ENCODE measurements at places on chromosomes 7 and 10.

DNA sequence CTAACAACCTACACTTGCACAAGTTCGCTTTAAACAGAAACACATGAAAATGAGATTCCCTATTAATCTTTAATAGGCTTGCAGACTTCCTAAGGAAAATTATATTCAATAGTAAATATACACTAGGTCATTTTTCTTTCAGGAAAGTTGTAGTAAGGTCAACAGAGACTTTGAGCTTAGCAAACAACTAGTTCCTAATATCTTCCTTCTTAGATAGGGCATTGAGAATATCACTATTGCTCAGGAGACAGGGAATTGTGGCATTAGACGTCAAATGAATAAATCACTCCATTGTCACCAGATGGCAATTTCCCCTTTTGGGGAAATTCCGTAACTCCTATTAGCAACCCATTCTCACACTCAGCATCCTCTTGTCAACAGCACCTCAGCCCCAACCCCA lies 164.9 kb downstream of the GFRA1 start:
- DNase-seq: no peak

GRCh38 chr7:110994028-110994967 lies 96.6 kb upstream of the LRRN3 start:
- no peak for DNase-seq

DNA sequence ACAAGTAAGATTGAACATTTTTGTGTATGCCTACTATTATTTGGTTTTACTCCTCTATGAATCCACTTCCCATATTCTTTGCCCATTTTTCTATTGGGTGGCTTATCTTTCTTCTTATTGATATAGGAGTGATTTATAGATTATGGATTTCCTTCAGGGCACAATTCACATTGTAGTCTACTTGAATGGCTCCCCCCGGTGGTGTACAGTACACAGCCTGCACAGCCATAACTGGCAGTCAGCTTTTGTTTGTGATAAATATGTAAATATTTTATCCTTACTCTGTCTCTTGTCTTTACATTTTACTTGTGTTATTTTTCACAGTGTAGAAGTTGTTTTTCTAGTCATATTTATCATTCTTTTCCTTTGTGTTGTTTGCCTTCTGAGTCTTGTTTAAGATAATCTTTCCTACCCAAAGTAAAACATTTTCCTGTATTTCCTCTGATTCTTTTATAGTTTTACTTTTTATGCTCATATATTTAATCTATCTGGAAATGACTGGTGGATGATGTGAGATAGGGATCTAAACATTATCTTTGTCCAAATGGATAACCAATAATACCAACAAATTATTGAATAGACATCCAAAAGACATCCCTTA lies 23.9 kb upstream of the CALD1 start:
- DNase-seq: no peak

- DNase-seq: no peak
Measured at GRCh38 chr7:159136442-159136841, 8.2 kb downstream of the VIPR2 start.

- DNase-seq: no peak
Measured at GRCh38 chr7:133139350-133139749, 57.5 kb upstream of the CHCHD3 start.

DNA sequence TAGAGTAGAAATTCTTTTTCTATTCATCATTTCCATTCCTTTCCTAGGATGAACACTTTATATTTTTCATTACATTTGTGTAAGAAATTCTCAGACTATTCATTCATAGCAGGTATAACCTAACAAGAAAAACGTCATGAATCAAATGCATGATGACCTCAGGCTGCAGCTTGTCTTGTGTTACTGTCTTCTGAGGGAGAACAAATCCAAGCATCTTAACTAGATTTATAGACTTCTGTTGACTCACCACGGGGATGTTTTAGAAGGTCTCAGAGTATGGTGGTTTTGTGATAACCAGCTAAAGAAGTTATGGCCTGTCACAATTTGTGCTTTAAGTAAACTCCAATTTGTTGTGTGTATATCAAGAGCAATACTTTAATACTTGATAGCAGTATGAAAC lies 102.7 kb downstream of the ANKRD7 start:
- no peak for DNase-seq

GRCh38 chr10:131963811-131964210 lies 17.9 kb downstream of the BNIP3 start:
- no peak for DNase-seq

DNA sequence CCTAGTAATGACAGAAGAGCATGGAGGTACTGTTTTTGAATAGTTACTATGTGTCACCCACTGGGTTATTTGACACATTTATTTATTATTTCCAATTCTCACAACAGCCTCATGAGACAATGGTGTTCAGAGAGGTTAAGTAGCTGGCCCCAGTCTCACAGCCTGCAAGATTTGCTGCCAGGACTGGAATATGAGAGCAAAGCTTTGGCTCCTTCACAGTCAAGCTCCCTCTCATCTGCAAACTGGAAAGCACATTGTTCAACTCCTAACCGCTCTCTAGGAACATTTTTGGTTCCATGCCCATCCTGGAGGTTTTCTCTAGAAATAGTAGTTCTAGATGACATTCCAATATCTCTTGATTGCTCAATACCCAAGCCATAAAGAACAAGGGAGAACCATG lies 75.5 kb upstream of the CXCL12 start:
- no peak for DNase-seq

- no peak for DNase-seq
Measured at GRCh38 chr10:43970717-43971116, 322.0 kb upstream of the ZNF32 start.

DNA sequence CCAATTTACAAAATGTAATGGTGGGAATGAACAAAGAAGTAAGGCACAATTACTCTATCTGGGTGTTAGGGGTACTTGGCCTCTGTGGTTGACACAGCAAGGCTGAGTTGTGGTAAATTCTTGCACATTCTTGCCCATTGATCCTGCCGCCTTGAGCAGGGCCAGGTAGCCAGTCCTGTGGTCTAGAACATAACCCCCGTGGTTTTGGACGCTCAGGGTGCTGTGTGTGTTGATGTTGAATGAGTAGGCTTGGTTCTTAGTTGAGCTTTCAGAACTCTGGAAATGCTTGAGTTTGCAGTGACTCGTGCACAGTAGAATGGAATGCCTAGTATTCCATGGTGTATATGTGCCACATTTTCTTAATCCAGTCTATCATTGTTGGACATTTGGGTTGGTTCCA lies 42.3 kb upstream of the CDHR3 start:
- no peak for DNase-seq

Measured in T-cell (primary cell).